ENCODE measurements at places on chromosomes 3 and 15. TPM values are rescaled to one million over a fixed set of nuclear protein-coding genes. Genes with fewer than 3 reads are reported as not detected.
A peak's percentile ranks its signal among the peaks of the same experiment; 100 is the strongest.

- DNase-seq: no peak
Observed at GRCh38 chr3:116770815-116771450, 61.4 kb downstream of the TUSC7 start.

- no peak for DNase-seq
Observed at GRCh38 chr3:28348265-28348628, 274 bp upstream of the ZCWPW2 start.

DNA sequence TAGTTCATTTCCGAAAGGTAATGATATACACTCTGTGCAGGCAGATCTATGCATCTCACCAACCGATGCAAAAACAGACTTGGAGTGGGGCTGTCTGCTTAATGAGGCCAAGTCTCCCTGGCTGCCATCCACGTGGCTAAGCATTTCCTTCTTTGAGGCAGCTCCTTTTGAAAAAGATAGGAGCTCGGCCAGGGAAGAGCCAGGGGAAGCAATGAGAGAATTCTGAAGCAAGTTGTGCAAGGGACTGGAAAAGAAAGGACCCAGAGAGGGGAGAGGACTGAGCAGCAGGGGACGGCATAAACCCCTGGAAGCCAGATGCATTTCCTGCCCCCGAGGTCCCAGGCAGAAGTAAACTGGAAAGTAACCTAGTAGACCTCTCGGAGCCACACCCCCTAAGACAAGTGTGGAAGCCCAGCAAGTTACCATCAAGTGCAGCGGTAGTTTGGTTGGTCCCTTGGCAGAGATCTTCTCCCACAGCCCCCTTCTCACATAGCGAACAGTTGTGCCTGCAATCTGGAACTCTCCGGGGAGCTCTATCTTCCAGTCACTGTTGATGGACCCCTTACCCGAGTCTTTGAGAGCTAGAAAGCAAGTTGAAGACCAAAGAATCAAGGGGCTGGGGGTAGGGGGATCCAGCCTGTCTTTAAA lies 288.2 kb downstream of the ADAMTS17 start:
- peak; percentile 39 for DNase-seq

- DNase-seq: no peak
Observed at GRCh38 chr3:10437995-10438901, 67.1 kb downstream of the ATP2B2 start.

GRCh38 chr3:40096661-40097111 lies 212.8 kb upstream of the EIF1B start:
- no peak for DNase-seq

Gene RHOV
- polyA plus RNA-seq: 0.57 TPM

Gene KBTBD13
- polyA plus RNA-seq: 0.71 TPM

Gene THOC7
- 79.6 TPM for polyA plus RNA-seq

DNA sequence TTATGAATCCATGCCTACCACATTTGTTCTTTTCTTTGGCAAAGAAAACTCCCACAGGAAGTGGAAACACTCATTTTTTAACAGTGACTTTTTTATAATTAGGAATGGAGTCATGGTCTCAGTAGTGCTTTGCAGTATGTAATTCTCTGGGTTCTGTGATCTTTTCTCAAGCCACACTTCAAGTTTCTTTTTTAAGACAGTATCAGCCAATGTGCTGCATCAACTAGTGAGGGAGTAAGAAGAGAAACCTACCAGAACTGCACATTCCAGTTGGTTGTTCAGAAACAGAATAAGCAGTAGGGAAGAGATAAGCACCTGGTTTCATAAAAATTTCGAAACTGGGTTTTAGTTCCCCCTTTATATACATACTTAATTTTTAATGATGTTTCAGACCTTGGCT lies 126.3 kb downstream of the FOXB1 start:
- DNase-seq: no peak

GRCh38 chr15:65578904-65579728 lies 31.8 kb downstream of the INTS14 start:
- no peak for DNase-seq

- no peak for DNase-seq
Observed at GRCh38 chr3:139342054-139342453, 1.8 kb upstream of the MRPS22 start.

GRCh38 chr3:31959951-31960792 lies 20.9 kb downstream of the OSBPL10 start:
- DNase-seq: no peak

- DNase-seq: no peak
Observed at GRCh38 chr15:52098323-52098722, 14.3 kb downstream of the BCL2L10 start.

- no peak for DNase-seq
Observed at GRCh38 chr15:85555875-85556617, 175.6 kb downstream of the AKAP13 start.

Gene C3orf52
- polyA plus RNA-seq: 7.6 TPM

Gene LXN
- polyA plus RNA-seq: 189 TPM

- DNase-seq: no peak
Observed at GRCh38 chr3:196127308-196128040, 45.6 kb upstream of the TFRC start.

DNA sequence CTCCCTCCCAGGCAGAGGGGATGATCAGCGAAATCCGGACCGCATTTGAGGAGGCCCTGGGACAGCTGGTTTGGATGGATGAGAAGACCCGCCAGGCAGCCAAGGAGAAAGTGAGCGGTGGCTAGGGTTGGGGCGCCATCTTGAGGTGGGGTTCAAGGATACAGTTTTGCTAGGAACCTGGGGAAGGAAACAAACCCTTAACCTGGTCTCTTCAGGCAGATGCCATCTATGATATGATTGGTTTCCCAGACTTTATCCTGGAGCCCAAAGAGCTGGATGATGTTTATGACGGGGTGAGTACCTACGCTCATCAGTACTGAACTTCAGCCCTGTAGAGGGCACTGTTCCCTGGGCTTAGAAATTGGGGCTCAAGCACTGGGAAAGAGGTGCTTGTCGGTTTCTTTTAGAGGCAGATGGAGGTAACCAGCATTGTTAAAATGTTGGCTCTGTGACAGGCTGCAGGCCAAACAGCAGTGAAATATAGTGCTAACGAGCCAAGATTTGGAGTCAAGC lies 9.6 kb upstream of the PSMD2 start:
- peak; percentile 82 for DNase-seq

- DNase-seq: no peak
Observed at GRCh38 chr3:157856078-157856939, 249.9 kb downstream of the SHOX2 start.

DNA sequence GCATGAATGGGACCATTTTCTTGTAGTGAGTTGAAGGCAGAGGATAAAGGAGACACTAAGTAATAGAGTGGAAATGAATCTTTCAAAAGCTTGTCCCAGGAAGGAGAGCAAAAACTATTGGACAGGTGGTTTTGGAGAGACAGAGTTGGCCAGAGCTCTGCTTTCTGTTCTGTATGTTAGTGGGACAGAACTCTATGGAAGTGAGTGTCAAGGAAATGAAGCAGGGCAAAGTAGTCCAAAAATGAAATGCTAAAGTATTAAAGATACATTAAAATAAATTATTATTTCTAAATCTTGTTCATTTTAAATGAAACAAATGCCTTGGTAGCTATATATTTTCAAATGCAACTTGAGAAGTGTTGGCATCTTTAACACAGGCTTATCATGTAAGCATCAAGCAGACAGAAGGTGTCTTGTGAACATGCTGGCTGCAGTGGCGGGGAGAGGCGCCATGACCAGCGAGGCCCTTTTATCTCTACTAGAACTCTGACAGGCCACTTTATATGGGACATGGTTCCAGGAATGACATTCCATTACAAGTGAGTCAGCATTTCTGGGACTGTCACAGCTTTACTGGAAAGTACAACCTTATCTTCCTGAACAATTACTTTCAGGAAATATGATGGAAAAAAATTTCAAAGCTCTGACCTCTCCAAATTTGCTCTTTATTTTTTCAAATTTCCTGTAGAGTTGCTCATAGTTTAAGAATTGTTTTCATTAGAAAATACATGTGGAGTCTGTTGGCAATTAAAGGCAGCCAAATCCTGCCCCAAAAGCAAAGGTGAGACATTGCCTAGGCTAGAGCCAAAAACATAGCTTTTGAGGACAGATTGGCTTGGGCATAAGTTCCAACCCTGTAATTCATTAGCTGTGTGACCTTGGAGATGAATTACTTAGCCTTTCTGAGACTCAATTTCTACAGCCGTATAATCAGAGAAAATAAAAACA lies 106.5 kb downstream of the ECT2 start:
- no peak for DNase-seq

DNA sequence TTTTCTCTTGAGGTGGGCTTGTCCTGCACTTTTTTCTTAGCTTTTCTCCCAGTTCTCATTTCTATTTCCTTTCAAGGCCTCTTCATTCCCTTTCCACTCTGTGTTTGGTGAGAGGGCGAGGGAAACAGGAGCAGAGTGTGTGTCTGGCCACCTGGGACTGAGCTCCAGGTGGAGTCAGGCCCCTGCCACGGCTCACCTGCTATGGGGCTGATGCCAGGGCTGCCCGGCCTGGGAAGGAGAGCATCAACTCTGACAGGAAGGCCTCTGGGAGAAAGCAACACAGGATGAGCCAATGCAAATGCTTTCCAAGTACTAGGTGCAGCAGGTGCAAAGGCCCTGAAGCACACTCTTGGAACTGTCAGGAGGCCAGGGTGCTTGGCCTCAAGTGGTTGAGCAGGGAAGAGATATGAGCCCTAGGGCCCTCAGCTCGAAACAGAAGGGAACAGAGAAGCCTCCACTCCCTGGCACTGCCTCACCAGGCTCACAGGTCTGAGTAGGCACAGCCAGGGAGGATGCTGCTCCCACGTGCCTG lies 27.3 kb upstream of the DUSP7 start:
- no peak for DNase-seq

Gene EPHA6
- polyA plus RNA-seq: 0.56 TPM

DNA sequence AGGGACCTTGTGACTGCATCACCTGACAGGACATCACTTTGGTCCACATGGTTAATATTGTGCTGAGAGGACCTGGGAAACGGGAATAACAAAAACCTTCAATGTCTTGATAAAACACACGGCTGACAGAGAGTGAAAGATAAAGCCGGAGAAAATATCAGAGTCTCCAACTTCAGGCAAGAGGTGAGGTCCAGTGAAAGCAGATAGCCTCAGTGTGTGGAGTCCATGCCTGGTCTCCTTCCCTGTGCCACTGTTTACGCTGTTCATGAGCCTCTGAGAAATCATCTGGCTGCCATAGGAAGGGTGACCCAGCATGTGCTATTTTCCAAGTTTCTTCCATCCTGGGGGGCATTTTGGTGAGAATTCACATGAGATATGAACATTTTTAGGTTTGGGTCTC lies 39.8 kb downstream of the CCR3 start:
- DNase-seq: no peak

Gene CCRL2
- 4.8 TPM for polyA plus RNA-seq

- DNase-seq: no peak
Observed at GRCh38 chr15:27873039-27873438, 226.1 kb downstream of the OCA2 start.

GRCh38 chr3:115932807-115933206 lies 309.5 kb downstream of the GAP43 start:
- DNase-seq: no peak

Gene UBE3A
- 93.3 TPM for polyA plus RNA-seq

GRCh38 chr3:120304616-120305015 lies 19.6 kb upstream of the GPR156 start:
- no peak for DNase-seq

- no peak for DNase-seq
Observed at GRCh38 chr3:177610686-177611633, 413.7 kb upstream of the TBL1XR1 start.

Gene TNK2
- 69.1 TPM for polyA plus RNA-seq

Gene ADGRG7
- not detected for polyA plus RNA-seq

Gene RETNLB
- polyA plus RNA-seq: not detected

DNA sequence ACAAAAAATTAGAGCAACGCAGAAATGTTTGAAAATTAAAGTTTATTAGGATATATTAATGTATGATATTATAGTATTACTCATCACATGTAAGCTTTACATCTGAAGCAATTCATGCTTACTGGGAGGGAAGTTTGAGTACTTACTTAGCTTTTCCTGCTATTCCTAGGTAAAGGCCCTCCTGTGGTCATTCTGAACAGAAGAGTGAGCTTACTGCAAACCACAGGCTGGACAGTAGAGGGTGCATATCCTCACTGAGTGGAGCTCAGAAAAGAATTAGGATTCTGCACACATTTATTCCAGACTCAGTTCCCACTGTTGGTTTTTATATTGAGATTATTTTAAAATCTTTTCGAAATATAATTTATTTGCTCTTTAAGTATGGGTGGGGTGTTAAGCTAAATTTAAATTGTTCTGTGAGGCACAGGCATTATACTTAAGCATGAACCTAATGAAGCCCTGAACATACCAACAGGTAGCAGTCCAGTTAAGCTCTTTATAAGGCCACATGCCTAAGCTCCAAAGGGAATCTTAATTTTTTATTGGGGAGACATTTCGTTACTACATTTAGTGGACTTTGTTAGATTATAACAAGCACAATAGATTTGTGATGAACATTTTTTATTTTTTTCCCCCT lies 10.2 kb downstream of the MRPS22 start:
- no peak for DNase-seq

DNA sequence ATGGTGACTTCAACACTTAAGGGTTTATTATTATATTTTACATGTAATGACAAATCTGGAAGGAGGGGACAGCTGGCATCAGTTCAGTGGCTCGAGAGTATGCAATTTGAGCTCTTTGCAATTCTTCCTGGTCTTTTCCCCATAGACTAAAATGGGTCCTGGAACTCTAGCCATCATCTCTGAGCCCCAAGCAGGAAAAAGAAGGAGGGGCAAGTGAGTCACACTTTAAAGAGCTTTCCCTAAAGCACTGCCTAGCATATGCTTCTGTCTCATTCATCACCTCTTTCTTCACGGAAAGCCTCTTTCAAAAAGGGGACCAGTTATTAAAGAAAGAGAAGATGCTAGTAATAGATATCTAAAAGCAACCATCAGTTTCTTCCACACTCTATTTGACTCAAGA lies 466.3 kb downstream of the ZIC1 start:
- DNase-seq: no peak

Gene PLSCR1
- 84.9 TPM for polyA plus RNA-seq

DNA sequence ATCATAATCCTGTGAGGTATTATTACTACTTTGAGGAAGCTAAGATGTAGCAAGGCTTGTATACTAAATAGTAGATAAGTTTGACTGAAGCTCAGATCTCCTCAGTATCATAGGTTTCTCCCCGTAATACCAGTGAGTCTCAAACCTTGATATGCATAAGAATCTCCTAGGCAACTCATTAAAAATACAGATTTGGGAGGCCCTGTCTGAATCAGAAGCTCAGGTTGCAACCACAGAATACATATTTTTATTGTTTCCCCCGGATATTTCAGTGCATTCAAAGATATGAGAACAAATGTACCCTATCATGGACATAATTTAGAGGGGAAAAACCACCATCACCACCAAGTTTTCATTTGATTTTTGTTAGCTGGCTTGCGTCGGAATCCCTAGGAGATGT lies 242.1 kb upstream of the C2CD4B start:
- DNase-seq: no peak

DNA sequence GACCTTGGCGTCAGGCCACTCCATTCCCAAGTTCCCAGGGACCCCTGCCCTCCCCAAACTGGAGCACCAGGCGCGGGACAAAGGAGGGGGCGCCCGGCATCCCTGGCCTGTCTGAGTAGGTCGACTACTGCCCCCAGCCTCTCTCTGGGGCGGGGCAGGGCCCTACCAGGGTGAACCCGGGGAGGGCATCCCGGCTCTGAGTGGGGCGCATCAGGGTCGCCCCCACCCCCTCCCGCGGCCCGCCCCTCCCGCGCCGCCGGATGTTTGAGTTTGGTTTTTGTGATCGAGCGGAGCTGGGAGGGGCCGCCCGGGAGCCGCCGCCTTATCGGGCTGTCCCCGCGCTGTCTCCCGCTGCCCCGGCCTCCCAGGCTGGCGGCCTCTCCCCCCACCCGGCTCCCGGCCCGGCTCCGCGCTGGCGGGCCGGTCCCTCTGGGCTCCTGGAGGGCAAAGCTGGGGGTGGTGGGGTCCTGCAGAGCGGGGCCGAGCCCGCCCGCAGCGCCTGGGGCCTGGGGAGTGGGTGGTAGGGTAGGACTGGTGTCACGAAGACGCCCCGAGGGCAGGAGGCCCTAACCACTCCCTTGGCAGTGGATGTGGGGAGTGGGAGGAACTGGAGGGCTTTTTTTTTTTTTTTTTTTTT lies 47.2 kb upstream of the SMAD6 start:
- DNase-seq: no peak
